ENCODE measurements at places on chromosomes 12 and 14.

- DNase-seq = no peak
Measured at GRCh38 chr12:82426081-82426480, 67.8 kb downstream of the METTL25 start.

GRCh38 chr14:90819734-90820393 lies 3.6 kb upstream of the TTC7B start:
- no peak for DNase-seq

- peak; percentile 63 for DNase-seq
Measured at GRCh38 chr12:9750276-9751203, 10.2 kb downstream of the CD69 start.

DNA sequence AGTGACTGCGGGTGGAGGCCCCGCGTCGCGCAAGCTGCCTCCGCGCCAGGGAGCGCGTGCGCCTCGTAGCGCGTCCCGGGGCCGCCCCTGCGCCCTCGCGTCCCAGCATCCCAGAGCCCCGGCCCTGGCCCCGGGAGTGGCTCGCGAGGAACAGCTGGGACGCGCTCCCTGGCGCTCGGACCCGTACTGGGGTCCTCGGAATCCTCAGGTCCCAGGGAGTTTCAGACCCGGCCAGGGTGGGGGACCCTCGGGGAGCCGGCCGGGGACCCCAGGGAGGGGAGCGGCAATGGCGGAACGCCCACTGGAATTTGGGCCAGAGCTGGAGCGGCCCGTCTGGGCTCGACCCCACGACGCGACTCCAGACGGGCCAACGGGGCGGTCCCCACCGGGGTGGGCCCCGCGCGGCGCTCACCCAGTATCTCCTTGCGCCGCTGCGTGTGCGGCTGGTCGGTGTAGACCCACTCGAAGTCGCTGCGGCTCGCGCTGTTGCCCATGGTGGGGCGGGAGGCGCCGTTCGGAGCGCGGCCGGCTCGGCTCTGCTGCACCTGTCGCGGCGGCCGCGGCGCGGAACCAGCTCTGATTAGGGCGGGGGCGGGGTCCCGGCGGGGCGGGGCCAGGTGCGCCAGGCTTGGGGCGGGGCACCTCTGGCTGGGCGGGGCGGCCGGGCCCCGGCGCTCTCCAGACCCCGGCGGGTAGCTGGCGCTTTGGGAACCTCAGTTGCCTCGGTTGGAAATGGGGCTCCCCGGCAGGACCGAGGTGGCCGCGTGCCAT lies at the start of gene DEGS2:
Gene DEGS2 (minus strand): TSS at position 552 of the 771 bp plus-strand sequence. CDS start 58 bp downstream, at position 494.
- DNase-seq = no peak

- peak; percentile 43 for DNase-seq
Measured at GRCh38 chr14:55160989-55161388, 30.4 kb downstream of the DLGAP5 start.

DNA sequence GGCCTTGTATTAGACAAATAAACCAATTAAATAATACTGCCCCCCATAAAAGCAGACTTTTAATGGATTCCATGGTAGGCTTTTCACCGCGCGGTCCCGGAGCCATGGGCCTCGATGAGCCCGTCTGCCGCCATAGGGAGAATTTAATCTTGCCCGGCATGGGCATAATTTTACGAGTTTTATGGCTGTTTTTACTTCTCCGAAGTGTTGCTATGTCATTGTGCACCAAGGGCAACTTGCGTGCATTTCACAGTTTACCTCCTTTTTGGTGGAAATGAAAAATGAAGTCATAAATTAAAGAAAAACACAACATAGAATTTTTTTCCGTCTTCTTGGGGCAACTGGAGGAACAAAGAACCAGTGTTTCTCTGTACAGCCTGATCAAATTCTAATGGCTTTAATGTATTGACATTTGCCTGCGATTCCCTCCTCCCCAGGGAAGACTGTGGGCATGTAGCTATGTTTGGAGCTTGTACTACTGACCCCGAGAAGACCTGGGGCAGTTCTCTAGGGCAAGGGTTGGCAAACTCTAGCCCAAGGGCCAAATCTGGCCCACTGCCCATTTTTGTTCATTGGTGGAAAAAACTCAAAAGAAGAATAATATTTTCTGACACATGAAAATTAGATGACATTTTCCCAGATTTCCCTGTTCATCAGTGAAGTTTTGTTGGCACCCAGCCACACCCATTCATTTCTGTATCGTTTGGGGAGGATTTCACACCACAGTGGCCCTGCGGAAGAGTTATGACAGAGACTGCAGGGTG lies 142.7 kb downstream of the CHST11 start:
- DNase-seq = no peak

GRCh38 chr12:119857041-119857591 lies 20.0 kb downstream of the CIT start:
- DNase-seq = no peak

- no peak for DNase-seq
Measured at GRCh38 chr12:100724071-100724470, 70.5 kb upstream of the ANO4 start.

GRCh38 chr12:11731455-11731854 lies 82.0 kb downstream of the ETV6 start:
- peak; percentile 80 for DNase-seq

- peak; percentile 88 for DNase-seq
Measured at GRCh38 chr14:52110441-52111086, 41.7 kb upstream of the NID2 start.

DNA sequence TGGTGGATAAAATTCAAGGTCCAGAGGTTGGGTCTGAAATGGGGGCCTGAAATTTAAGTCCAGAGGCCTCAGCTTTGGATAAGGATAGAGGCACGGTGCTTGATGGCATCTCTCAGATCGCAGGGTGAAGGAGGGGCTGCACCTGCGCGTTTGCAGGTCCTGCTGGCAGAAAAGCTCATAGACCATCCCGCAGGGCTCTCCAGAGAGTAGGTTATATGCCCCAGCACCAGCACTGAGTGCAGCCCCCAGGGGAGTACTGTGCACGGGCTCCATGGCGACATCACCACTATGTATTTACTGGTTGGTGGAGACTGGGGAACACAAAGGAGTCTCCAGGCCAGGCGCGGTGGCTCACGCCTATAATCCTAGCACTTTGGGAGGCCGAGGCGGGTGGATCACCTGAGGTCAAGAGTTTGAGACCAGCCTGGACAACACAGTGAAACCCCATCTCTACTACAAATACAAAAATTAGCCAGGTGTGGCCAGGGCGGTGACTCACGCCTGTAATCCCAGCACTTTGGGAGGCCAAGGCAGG lies 4.3 kb upstream of the CD63 start:
- DNase-seq = no peak

DNA sequence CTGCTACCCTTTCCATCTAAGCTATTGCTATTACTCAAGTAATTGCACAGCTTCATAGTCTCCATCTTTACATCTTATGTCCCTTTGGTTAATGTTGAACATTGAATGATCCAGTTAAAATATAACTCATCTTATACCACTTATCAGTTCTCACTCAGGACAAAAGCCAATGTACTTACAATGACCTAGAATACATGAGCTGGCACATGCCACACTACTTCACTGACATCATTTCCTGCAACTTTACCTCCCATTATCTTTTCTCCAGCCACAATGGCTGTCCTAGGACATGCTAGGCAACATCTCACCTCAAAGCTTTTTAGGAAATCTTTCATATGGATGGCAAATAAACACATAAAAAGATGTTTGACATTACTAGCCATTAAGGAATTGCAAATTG lies 309.2 kb downstream of the FOXG1 start:
- no peak for DNase-seq

GRCh38 chr14:87617079-87617478 lies 375.9 kb downstream of the GALC start:
- no peak for DNase-seq

DNA sequence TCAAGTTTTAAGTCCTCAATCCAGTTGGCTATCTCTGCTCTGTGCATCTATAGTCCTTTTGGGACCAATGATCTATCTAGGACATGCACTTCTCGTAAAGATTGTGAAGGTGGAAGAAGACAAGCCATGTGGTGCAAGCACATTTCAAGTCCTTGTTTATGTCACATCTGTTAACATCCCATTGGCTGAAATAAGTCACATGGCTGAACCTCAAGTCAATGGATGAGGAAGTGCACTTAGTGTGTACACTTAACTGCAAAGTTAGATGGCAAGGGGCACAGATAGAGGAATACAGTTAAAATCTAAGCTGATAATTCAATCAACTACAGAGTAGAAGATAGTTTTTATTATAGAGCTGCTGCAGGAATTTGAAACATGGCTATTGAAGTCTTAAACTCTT lies 362.8 kb upstream of the TBX3 start:
- no peak for DNase-seq

DNA sequence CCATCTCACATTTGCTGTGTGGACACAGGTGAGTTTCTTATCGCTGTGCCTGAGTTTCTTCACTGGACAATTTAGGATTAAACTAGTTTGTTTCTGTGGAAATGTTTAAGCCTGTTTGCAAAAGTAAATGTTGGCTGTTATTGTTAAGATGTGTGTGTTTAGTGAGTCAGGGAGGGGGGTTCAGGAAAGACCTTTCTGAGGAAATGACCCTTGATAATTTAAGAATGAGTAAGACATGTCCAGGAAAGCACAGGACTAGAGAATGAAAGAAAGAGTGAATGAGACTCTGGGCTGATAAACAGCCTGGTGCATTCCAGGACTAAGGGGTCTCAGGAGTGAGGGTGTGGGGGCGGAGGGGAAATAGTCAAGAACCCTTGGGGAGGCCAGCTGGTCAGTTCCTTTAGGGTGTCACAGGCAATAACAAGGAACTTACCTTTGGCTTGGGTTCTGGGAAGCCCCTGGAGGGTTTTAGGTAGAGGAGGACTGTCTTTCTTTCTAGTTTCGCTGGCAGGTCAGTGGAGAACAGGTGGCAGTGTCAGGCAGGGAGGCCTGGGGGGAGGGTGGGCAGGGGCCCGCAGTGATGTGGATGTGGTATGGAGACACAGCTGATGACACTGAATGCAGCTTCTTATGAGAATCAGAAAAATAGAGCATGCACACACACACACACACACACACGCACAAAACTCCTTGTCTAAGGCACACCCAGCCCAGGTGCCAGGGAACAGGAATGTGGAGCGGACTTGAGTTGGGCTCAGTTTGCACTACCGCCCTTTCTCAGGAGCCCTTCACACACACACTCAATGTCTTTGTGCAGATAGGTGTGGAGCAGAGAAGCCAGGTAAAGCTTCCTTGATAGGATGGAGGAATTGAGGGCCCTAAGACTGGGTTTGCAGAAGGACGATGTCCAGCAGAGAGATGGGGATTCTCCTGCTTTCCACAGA lies 1005.5 kb downstream of the VRK1 start:
- no peak for DNase-seq

- DNase-seq = peak; percentile 32
Measured at GRCh38 chr12:46627686-46628085, 198.1 kb downstream of the SLC38A4 start.

DNA sequence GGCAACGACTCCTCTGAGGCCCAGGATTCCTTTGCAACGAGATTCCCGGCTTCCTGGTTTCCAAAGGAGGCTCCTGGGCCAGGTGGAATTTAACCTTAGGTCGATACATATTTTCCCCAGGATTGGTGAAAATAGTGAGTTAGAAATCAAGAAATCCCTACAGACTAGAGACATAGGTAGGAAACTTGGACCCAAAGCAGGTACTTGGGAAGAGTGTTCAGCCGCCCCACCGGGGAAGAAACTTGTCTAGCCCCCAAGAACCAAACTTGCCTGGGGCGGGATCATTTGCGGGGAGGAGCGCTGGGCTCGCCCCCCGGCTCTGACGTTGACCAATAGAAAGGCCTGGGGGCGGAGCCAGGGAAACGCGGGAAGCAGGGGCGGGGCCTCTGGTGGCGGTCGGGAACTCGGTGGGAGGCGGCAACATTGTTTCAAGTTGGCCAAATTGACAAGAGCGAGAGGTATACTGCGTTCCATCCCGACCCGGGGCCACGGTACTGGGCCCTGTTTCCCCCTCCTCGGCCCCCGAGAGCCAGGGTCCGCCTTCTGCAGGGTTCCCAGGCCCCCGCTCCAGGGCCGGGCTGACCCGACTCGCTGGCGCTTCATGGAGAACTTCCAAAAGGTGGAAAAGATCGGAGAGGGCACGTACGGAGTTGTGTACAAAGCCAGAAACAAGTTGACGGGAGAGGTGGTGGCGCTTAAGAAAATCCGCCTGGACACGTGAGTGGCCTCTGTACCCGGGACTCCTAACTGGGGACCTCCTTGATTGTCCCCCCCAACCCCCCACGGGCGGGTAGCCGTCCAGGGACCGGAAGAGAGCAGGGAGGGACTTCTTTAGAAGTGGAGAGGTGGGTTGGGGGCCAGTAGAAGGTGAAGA lies at the start of gene CDK2:
Gene CDK2 (plus strand): TSS at position 423 of the 874 bp plus-strand sequence. CDS start 179 bp downstream, at position 602.
- DNase-seq = peak; percentile 81

- DNase-seq = no peak
Measured at GRCh38 chr12:53538209-53538689, 31.0 kb upstream of the NPFF start.

GRCh38 chr14:67392800-67393199 lies 19.2 kb downstream of the PLEK2 start:
- no peak for DNase-seq

DNA sequence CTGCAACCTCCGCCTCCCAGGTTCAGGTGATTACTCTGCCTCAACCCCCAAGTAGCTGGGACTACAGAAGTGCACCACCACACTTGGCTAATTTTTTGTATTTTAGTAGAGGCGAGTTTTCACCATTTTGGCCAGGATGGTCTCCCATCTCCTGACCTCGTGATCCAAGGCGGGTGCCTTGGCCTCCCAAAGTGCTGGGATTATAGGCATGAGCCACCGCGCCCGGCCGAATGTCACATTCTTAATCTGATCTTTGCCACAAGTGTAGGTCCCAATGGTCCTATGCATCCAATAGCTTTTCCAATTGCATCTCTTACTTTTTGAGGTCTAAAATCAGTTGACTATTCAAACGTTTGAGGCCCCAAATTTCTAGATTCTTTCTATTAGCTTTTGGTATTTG lies 676.0 kb downstream of the SLC16A7 start:
- DNase-seq = no peak

DNA sequence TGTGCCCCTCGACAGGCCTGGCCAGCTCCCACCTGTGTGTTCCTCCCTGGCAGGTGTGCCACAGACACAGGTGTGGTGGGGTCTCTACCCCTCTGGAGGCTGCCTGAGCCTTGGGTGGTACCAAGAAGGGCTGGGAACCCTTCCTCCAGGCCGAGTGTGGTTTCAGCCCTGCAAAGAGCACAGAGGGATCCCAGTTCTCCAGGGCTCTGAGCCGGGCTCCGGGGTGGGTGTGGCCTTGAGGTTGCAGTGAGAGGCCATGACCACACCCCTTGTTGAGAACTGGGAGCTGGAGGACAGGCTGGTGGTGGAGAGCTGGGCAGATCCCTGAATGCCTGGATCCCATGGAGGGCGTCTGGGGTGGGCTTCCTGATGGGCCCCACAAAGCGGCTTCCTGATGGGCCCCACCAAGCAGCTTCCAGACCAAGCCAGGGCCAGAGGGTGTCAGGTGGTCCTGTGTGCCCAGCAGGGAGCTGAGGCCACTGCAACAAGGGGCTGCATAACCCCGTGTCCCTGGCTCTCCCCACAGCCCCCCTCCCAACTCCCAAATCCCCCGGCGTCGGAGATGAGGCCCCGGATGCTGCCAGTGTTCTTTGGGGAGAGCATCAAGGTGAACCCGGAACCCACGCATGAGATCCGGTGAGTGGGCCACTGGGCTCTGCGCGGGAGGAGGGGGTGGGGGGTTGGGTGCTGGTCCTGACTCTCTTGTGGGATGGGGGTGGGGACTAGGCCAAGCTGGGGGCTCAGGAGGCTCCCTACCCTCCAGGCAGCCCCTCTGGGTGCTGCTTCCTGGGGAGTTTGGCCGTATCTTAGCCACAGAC lies 16.6 kb downstream of the RFLNA start:
- DNase-seq = no peak
